A549 treated with DMSO at 1 μM for 4 hours (cell line): ENCODE measurements at places on chromosomes 2 and 18. TPM values are rescaled to one million over a fixed set of nuclear protein-coding genes. Genes with fewer than 3 reads are reported as not detected.

The RAB6D gene
- total RNA-seq: 0.02 TPM in 1 of 5 replicates, not detected in the others

The EFEMP1 gene
- 30.5 to 51.4 TPM (median 45.1 TPM) in 5 replicates for total RNA-seq

The TWSG1 gene
- 14.7 to 21.3 TPM (median 19.2 TPM) in 5 replicates for total RNA-seq

The BCL2 gene
- 0.48 to 0.84 TPM (median 0.71 TPM) in 5 replicates for total RNA-seq

The SAG gene
- total RNA-seq: not detected in 5 replicates
